Right lobe of liver (tissue), 6 donors: ENCODE measurements at places on chromosomes 13 and 19. TPM values are rescaled to one million over a fixed set of nuclear protein-coding genes. Genes with fewer than 3 reads are reported as not detected.
A peak's percentile ranks its signal among the peaks of the same experiment; 100 is the strongest.

- DNase-seq, result no peak
- H3K36me3 ChIP-seq, result no peaks in the 10 kb centered on the region
- peaks cover 45% of the 10 kb centered on the region for H3K27me3 ChIP-seq
- H3K27ac ChIP-seq, result no peak overlapping the region
- H3K4me1 ChIP-seq, result no peaks in the 10 kb centered on the region
These were observed 12.4 kb downstream of the ZIC2 start for GRCh38 chr13:99993660-99994637.

GRCh38 chr19:56109226-56109625 is 11.9 kb downstream of the ZNF787 start:
- H3K27ac ChIP-seq, result no peak overlapping the region
- no peak for DNase-seq
- H3K27me3 ChIP-seq, result no peaks in the 10 kb centered on the region
- H3K36me3 ChIP-seq, result no peaks in the 10 kb centered on the region

DNA sequence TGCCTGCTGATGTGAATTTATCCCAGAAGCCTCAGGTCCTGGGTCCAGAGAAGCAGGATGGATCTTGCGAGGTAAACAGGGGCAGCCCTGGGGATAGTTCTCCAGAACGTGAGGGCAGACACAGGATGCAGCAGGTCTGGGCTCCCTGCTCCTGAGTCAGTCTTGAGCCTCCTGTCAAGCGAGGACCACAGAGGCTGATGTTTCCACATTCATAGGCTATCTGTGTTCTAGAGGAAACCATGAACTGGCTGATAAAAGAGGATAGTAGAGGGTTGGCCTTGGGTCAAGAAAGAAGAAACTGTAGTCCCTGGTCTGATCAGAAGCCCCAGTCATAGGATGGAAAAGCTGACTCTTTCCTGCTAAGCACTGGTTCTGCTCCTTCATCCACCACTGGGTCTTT is 2.2 kb downstream of the ZNF175 start:
- H3K4me3 ChIP-seq, result no peak overlapping the region
- no peak for DNase-seq
- H3K27ac ChIP-seq, result no peak overlapping the region
- no peaks in the 10 kb centered on the region for H3K27me3 ChIP-seq
- no peaks in the 10 kb centered on the region for H3K4me1 ChIP-seq

The KBTBD6 gene
- total RNA-seq, result 3.8 TPM

The THSD1 gene
- 0.95 TPM for total RNA-seq

The NXNL1 gene
- total RNA-seq, result not detected

DNA sequence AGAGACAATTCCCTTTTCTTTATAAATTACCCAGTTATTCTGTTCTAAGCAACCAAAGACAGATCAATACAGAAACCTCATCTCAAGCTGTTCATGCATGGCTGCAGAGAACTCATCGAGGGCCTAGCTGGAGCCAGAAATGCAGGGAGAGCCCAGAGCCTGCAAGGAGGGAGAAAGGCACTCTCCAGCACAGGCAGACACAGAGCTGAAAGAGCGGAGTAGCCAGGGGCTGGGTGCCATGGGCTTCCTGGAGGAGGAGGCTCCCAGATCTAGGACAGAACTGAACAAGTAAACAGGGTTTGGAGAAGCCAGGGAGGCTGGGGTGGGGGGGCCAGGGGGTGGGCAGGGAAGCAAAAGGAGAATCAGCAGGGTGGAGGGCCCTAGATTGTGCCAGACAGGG is 144.2 kb upstream of the ZNF507 start:
- no peaks in the 10 kb centered on the region for H3K36me3 ChIP-seq
- no peaks in the 10 kb centered on the region for H3K4me1 ChIP-seq
- H3K27me3 ChIP-seq, result no peaks in the 10 kb centered on the region

The DACT3 gene
- total RNA-seq, result 1.2 TPM

DNA sequence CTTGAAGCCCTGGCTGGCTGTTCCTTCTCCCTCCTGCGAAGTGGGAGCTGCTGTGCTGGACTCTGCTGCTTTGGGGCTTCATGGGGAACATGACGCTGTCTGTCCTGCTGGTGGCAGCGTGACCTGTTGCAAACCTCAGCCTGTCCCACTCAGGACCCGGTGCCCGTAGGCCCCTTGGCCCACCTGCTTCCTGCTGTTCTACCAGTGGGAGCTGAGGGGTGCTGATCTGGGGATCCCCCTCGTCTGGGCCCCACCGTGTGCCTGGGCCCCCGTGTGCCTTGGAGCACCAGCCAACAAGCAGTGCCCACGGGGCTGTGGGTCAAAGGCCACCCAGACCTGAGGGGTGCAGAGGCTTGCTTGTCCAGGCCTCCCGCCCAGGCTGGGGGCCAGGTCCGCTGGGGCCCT is 5.3 kb downstream of the SPPL2B start:
- no peaks in the 10 kb centered on the region for H3K4me1 ChIP-seq
- DNase-seq, result no peak
- no peak overlapping the region for H3K27ac ChIP-seq
- no peaks in the 10 kb centered on the region for H3K27me3 ChIP-seq

GRCh38 chr13:20654156-20654555 is 49.3 kb upstream of the IL17D start:
- DNase-seq, result no peak
- H3K4me3 ChIP-seq, result no peak overlapping the region
- no peak overlapping the region for H3K27ac ChIP-seq
- peaks cover 2% of the 10 kb centered on the region for H3K36me3 ChIP-seq

The PSG7 gene
- total RNA-seq, result not detected

The TNFSF11 gene
- 0.49 TPM for total RNA-seq

The C1QTNF9 gene
- 0.11 TPM for total RNA-seq

DNA sequence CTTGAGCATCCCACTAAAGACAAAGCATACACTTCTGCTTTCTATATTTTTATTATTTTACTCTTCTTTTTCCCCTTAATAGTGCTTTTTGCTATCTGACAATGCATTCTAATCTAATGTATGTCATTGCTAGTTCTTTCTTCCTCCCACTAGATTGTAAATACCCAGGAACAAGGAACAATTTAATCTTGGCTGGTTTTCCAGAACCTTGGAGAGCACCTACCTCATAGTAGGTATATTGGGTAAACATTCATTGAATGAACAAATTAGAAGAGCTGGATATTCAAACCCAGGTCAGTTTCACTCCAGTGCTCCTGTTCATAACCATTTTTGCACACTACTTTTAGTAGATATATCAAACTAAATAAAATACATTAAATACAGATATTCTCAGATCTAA is 1617.6 kb upstream of the SLC10A2 start:
- H3K36me3 ChIP-seq, result no peaks in the 10 kb centered on the region
- H3K4me3 ChIP-seq, result no peak overlapping the region
- H3K27ac ChIP-seq, result no peak overlapping the region
- DNase-seq, result no peak
- no peaks in the 10 kb centered on the region for H3K4me1 ChIP-seq
- no peaks in the 10 kb centered on the region for H3K27me3 ChIP-seq

The ETHE1 gene
- 43.3 TPM for total RNA-seq

DNA sequence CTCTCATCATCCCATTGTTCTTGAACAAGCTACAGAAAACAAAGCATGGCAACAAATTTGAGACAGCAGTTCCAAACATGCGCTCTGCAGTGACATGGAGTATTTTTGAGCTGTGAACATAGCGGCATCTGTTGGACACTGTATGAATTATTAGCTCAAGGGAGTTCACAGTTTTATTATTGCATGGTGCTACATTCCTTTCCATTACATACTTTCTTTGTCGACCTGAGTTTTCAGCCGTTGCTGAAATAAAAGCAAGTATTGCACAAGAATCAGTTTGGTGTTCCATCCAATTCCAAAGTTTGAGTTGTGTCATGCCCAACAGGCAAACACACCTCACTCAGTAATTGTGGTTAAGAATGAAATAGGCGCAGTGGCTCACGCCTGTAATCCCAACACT is 30.1 kb upstream of the METTL21C start:
- H3K4me1 ChIP-seq, result no peaks in the 10 kb centered on the region
- no peak overlapping the region for H3K4me3 ChIP-seq
- peak overlapping the region; percentile 38 for H3K27ac ChIP-seq

DNA sequence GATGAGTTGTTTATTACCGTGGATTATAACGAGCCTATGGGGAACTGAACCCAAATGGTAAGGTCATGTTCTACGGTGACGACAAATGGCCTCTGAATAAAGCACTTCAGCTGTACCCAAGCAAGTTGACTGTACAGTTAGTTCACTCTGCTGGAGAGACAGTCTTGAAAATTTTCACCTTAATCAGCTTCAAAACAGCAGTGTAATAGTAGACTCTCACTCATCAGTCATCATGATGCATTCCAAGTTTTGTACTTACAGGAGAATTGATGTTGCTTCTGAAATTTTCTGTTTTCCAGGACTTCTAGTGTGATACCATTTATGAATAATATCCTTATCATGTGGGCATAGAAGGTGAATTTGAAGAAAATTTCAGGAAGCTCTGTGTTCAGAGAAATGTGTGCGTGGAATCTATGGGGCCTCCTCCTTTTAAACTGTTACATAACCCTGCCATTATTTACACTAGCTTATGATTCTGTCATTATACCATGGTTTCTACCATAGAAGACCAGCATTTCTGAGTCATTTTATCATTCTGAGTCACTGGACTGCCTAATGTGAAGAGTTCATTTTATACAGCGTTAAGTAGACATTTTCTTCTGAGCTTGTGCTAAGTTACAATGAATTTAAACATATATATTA is 96.9 kb downstream of the WDFY2 start:
- no peaks in the 10 kb centered on the region for H3K27me3 ChIP-seq
- DNase-seq, result no peak
- no peak overlapping the region for H3K4me3 ChIP-seq
- no peak overlapping the region for H3K27ac ChIP-seq

GRCh38 chr13:50758796-50759195 is 84.7 kb downstream of the DLEU7 start:
- H3K4me3 ChIP-seq, result no peak overlapping the region
- no peak for DNase-seq
- no peaks in the 10 kb centered on the region for H3K4me1 ChIP-seq
- H3K27me3 ChIP-seq, result no peaks in the 10 kb centered on the region
- no peaks in the 10 kb centered on the region for H3K36me3 ChIP-seq

- no peak overlapping the region for H3K4me3 ChIP-seq
- peak; percentile 51 for DNase-seq
These were observed 16.4 kb upstream of the PRR19 start for GRCh38 chr19:42285541-42285941.

- H3K27me3 ChIP-seq, result no peaks in the 10 kb centered on the region
- H3K4me1 ChIP-seq, result peaks cover 8% of the 10 kb centered on the region
- H3K4me3 ChIP-seq, result peak overlapping the region; percentile 25
- DNase-seq, result peak; percentile 81
- H3K27ac ChIP-seq, result no peak overlapping the region
- H3K36me3 ChIP-seq, result no peaks in the 10 kb centered on the region
These were observed 11.7 kb upstream of the CLN5 start for GRCh38 chr13:76980075-76980718.

DNA sequence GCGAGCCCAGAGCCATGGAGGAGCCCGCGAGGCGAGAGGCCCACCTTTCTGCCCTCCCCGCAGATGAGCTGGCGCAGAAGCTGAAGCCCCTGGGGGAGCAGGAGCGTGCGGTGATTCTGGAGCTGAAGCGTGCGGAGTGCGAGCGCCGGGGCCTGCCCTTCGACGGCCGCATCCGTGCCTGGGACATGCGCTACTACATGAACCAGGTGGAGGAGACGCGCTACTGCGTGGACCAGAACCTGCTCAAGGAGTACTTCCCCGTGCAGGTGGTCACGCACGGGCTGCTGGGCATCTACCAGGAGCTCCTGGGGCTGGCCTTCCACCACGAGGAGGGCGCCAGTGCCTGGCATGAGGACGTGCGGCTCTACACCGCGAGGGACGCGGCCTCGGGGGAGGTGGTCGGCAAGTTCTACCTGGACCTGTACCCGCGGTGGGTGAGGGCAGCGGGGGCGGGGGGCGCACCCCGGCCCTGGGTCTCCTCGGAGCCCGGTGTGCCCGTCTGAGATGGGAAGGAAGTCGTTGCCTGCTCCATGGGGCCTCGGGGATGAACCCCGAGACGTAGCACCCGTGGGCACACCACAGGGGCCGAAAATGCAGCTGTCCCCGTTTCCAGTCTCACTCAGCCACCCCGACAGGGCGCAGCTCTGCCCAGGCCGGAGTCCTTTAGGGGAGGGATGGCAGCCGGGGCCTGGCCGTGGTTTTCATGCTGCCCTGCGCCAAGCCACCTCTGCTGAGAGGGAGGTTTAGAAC is 12.1 kb upstream of the ZNF554 start:
- H3K4me1 ChIP-seq, result no peaks in the 10 kb centered on the region
- no peak for DNase-seq
- no peak overlapping the region for H3K27ac ChIP-seq
- H3K4me3 ChIP-seq, result no peak overlapping the region
- peaks cover 3% of the 10 kb centered on the region for H3K36me3 ChIP-seq
- no peaks in the 10 kb centered on the region for H3K27me3 ChIP-seq

The PEX11G gene
- 5.5 TPM for total RNA-seq
